Osteocyte (in vitro differentiated cells): ENCODE measurements at places on chromosomes 4 and X. TPM values are rescaled to one million over a fixed set of nuclear protein-coding genes. Genes with fewer than 3 reads are reported as not detected.

GRCh38 chrX:140724736-140725135, 15.2 kb downstream of the LINC00632 start:
- DNase-seq = no peak

- no peak for DNase-seq
These were observed 2.0 kb downstream of the TMEM165 start for GRCh38 chr4:55397520-55398321.

GRCh38 chr4:54228961-54229501, at the start of gene PDGFRA:
Gene PDGFRA (plus strand): TSS chr4:54229293. CDS start chr4:54258769, 29,476 bp downstream.
- DNase-seq = peak; percentile 89

DNA sequence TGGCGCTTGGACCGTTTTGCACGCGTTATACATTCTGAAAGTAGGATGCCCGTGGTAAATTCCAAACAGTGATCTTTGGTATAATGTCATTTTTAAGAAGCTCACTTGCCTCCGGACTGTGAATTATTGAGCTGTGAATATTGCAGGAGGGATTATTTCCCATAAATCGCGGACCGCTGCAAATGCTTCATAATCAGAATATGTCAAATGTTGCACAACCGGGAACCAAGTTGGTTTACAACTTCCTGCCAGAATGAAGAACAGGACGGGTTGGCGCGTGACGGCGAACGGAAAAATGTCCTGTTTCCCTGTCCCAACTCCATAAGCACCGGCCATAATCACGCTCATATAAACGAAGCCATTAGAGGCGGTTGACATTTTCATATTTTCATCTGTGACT, 67.6 kb downstream of the SHOX start:
- DNase-seq = no peak

The GPR119 gene
- not detected in 2 replicates for total RNA-seq
